NCI-H2107 (cell line): ENCODE measurements at places on chromosomes 7 and 10.

- no peak for DNase-seq
Observed at GRCh38 chr7:97503367-97504094, 228.4 kb upstream of the TAC1 start.

GRCh38 chr7:128071376-128071775 is 40.1 kb upstream of the LRRC4 start:
- no peak for DNase-seq

DNA sequence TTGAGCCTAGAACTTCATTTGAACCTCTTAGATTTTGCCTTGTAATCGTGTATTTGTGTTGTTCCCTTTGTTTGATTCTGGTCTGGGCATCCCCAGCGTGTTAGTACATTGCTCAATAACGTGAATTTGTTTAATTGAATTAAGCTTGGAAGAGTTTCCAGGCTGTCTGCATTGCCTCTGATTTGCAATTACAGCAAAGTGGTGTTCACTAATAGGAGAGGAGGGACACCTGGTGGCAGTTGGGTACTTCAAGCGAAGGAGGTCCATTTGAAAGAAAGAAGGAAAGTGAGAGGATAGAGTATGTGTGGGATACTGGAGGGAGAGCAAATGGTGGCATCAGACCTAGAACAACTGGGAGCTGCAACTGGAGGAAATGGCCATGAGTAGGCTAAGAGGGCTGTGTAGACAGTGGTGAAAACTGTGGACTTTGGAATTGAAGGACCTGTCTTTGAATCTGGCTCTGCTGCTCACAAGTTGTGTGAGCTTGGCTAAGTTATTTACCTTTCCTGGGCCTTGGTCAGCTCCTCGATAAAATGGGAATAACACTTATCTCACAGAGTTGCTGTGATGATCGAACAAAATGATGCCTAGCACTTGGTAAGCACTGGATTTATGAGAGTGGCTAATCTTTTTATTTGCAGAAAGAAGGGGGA is 15.1 kb downstream of the LSMEM1 start:
- peak; percentile 6 for DNase-seq

- no peak for DNase-seq
Observed at GRCh38 chr10:59432207-59432900, 70.0 kb upstream of the FAM13C start.

DNA sequence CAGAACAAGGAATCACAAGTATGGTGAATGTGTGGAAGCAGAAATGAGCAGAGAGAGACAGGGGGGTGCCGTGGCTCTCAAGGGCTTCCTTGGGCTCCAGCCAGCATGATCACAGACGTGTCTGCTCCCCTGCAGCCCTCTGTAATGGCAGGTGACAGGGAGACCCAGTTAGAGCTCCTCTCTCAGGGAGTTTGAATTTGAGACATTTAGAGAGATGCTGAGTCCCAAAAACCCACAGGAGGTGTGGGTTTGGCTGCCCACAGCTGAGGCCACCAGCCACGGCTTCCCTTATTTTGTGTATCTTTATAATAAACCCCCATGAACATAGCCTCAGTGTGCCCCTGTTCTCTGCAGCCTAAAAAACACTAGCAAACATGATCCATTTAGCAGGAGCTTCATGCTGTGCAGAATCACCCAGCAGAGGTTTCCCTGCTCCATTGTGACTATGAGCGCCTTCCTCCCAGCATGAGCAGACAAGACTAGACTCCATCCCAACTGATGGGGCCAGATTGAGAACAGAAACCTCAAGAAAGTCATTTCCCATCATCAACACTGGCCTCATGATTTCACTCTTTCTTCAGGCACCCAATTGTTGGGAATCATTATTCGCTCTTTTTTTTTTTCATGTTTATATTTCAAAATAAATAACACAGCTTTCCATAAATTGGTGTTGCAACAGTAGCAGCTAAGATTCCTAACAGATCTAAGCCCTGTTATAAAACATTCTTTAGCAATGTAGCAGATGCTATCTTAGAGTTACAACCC is 13.4 kb downstream of the NOD1 start:
- peak; percentile 22 for DNase-seq

DNA sequence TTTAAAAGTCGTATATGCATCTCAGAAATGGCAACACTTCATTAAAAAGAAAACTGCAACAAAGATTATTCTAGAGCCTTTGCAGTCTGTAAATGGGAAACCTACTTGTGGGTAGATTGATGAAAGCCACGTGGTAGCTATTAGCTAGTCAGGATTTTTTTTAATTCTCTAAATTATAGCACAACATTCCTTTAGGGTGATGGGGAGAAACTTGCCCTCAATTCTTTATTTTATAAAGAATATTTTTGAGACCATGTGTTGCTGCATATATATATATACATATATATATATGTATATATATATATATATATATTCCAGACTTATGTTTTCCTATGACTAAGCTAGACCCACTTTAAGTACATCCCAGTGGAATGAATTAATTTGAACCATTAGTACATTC is 118.0 kb downstream of the PPP1R3A start:
- no peak for DNase-seq

GRCh38 chr7:104983578-104984539 is 30.1 kb upstream of the KMT2E start:
- peak; percentile 88 for DNase-seq

- peak; percentile 17 for DNase-seq
Observed at GRCh38 chr7:141649137-141649864, 52.7 kb downstream of the DENND11 start.
